Right ventricle myocardium inferior (tissue), 1 donor: ENCODE measurements at places on chromosomes 16 and 17. TPM values are rescaled to one million over a fixed set of nuclear protein-coding genes. Genes with fewer than 3 reads are reported as not detected.

PYY gene
- total RNA-seq, result not detected

ASB16 gene
- 14.5 TPM for total RNA-seq

SLC5A11 gene
- total RNA-seq, result not detected

- DNase-seq, result no peak
Measured at GRCh38 chr16:79823639-79824038, 223.1 kb upstream of the MAF start.

DNA sequence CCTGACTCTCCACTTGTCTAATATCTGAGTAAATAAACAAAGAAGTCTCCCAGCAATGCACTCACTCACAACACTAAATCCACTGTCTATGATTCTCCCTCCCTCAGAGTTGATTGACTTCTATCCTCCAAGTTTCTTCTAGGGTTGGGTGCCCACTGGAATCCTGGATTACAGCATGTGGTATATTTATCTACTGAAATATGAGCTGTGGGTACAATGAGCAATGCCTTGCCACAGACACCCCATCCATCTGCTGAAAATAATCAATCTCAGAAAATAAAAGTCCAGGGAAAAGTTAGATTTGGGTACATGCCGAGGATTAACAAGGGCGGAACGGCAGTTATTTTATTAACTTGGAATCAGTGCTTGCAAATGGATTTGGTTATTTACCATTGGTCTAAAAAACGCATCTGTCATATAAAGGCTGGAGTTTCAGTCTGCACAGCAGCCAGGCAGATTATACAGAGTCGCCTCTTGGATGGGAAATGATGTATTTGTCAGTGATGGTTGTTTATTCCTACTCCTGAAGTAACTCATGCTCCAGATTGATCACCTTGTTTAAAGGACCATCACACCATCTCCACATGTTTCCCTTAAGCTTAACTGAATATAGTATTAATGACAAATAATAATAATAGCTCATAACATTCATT is 193.9 kb upstream of the SOX9 start:
- no peak for DNase-seq

- no peak for DNase-seq
Measured at GRCh38 chr16:84926462-84926861, 84.9 kb downstream of the ZDHHC7 start.
